ENCODE measurements at places on chromosomes 3 and 15.
A peak's percentile ranks its signal among the peaks of the same experiment; 100 is the strongest.

DNA sequence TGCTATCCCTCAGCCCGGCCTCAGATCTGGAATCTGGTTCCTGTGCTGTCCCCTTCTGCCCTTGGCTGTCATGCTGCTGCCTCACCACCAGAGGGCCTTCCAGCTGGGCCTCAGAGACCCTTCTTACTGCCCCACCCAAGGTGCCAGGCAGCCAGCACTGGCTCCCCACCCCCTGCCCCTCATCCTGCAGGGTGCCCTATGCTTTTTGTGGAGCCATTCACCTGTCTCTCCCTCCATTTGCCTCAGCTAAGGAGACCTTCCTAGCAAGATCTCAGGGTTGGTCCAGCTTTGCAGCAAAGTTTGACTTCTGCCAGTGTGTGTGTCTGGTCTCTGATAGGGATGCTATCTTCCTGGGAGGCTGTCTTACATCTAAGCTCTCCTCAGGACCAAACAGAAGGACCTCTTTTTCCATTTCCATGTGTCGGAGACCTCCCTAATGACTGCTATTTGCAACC lies 1.9 kb upstream of the VWA5B2 start:
- DNase-seq, result no peak

GRCh38 chr3:124887177-124887931 lies at the start of gene ITGB5:
Gene ITGB5 (minus strand): TSS chr3:124887365. CDS start chr3:124887000, 365 bp downstream.
- DNase-seq, result peak; percentile 29

GRCh38 chr15:38853608-38854007 lies 289.0 kb upstream of the RASGRP1 start:
- peak; percentile 24 for DNase-seq

DNA sequence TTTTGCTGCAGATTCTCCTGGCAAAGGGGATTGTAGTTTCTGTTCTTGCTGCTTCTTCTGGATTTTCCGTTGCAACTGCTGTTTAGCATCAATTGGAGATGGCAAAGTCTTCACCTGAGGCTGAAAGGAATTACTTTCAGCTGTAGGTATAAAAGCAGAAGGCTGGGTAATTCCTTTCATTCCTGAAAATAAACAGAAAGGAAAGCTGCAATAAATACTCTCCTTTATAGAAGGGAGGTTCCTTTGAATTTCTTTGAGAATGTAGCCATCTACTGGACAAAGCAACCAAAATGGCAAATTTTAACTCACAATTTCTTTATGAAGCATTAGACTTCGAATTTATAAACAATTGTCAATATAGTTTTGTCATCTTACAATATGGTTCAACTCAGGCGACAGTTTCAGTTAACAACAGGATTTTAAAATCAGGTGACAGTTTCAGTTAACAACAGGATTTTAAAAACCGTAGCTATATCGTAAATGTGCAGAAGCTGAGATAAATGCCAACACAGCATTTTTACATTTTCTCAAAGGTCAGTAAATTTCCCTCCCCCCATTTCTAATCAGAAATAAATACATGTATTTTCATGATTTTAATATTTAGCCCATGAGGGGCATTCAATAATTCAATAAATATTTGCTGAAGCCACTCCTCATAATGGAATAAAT lies 104.9 kb upstream of the NEDD4 start:
- DNase-seq, result no peak

GRCh38 chr15:36769098-36769497 lies 189.7 kb downstream of the CDIN1 start:
- DNase-seq, result no peak

DNA sequence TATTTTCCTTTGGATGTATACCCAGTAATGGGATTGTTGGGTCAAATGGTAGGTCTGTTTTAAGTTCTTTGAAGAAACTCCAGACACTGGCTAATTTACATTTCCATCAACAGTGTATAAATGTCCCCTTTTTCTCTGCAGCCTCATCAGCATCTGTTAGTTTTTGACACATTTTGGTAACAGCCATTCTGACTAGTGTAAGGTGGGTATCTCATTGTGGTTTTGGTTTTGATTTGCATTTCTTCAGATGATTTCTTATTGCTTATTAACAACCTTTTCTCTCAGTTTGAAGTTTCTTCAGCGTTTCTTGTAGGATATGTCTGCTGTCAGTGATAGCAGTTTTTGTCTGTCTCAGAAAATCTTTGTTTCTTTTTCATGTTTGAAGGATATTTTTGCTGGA lies 15.4 kb downstream of the GALK2 start:
- DNase-seq, result no peak

DNA sequence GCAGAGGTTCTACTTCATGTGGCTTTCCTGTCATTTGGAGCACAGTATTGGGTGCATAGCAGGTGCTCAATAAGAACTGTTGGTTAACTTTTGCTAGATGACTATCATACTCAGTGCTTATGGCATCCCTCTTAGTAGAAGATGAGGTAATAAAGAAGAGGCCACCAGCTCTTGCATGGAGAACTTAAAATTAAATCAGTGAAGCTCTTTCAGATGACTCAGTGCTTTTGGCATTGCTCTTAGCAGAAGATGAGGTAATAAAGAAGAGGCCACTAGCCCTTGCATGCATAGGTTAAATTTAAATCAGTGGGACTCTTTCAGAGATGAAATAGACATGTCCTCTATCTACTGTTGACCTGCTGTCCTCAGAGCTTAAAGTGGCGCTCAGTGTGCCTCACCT lies 109.4 kb upstream of the FGF7 start:
- no peak for DNase-seq

DNA sequence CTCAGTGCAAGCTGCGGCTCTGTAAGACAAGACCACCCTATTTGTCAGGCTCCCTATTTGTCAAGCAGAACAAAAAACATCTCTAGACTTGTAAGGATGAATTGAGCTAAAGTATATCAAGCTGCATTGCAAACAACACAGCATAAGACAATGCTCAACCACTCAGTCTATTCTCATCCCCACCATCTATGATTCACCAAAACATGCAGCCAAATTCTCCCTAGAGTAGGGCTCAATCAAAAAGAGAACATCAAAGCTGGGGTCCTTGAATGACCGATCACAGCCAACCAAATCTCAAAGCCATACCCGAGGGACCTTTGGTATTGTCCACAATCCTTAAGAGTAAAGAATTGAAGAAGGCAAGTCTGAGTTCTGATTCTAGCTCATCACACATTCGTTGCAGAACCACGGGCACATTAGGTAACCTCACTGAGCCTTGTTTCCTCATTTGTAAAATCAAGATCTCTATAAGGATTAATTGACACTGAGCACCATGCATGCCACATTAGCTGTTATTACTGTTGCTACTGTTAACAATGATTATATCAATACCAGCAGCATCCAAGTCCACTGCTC lies 31.2 kb downstream of the RFTN1 start:
- no peak for DNase-seq

- DNase-seq, result no peak
Measured at GRCh38 chr15:49984436-49984835, 134.6 kb downstream of the ATP8B4 start.

DNA sequence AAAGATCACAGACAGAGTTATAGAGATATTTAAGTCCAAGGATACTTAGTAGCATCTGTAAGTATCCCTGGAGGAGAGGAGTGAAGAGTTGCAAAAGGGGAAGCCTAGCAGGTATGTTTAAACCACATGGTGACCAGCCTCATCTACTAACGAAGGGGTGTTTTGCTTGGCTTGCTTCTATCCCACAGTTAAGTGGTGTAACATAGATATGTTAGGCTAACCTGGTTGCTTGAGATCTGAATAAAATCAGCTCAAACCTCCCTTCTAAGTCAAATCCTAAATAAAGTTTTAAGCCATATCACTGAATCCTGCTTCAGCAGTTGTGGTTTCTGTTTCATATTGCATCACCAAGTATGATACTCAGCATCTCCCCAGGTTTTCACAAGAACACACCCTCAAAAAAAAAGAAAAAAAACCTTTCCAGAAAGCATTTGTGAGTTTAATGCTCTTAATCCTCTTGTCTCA lies 880.2 kb downstream of the ROBO1 start:
- DNase-seq, result no peak

- DNase-seq, result no peak
Measured at GRCh38 chr3:183734750-183735494, 37.3 kb downstream of the YEATS2 start.

- DNase-seq, result no peak
Measured at GRCh38 chr3:127632035-127632820, 3.2 kb downstream of the PODXL2 start.

- no peak for DNase-seq
Measured at GRCh38 chr3:54905920-54906319, 21.9 kb downstream of the LRTM1 start.

DNA sequence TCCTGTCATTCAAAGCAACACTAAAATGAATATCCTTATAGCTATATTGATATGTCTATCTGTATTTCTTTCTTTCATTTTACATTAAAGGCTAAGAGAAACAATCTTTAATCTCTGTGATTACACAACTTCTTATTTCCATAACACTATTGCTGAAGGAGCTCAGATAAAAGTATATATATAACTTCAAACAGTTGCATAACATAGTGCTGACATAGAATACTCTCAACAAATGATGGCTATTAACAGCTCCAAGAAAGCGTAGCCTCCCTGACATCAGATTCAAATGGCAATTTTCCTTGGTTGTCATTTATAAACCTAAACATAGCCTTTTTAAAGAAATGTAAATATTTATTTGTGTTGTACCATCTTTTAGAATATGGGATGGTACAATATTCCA lies 116.6 kb upstream of the PTPRG start:
- no peak for DNase-seq

GRCh38 chr3:51279448-51279847 lies 105.6 kb upstream of the MANF start:
- no peak for DNase-seq

DNA sequence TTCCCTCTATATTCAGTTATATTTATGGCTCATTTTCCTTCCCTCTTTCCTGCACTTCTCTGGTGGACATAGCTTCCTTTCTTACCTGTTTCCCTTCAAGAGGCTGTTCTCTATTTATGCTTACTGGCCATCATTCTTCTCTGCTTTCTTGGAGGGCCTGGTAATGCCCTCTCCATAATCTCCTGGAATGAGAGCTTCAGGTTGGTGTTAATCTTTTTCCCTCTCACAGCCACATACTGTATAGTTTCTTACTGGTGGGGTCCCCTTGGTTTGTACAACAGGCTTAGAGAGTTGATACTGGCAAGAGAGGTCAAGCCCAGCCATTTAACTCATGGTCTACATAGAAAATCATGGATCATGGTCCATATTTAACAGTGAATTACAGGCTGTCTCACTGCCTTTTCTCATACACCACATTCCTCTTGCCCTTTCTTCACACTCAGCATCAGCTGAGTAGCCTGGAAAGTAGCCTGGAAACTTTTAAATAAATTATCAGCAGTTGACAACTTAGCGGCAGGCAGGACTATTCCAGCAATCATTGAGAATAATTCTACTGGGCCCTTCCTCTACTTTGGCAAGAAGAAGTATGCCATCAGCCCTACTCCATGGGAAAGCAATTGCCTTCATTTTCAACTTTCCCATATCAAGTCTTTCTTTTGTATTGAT lies 38.0 kb upstream of the DPH6 start:
- no peak for DNase-seq

DNA sequence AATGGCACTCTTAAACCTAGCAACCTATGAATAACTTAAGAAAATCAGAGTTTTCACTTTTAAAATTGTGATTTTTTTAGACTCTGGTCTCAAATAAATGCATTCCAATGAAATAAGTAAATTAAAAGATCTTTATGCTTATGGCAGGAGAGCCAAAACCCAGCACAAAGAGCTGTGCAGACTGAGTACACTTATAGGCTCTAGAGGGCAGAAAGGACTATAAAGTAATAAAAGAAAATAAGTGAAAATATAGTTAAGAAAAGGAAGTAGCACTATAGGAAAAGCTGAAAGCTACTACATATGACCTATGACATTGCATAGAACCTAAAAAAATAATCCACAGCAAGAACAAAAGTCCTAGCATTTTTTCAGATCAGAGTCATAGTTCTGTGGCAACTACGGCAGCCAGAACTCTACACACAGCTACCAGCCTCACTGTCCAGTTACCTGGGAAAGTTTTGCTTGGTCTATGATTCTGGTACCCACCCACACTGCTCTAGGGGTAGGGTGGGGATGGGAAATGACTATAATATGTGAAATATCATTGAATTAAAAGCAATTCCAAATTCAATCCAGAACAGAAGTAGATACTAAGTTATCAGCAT lies 30.5 kb downstream of the CLASP2 start:
- no peak for DNase-seq

GRCh38 chr15:61639491-61639890 lies 410.4 kb upstream of the RORA start:
- DNase-seq, result no peak

GRCh38 chr3:184348057-184348382 lies 10.6 kb downstream of the FAM131A start:
- DNase-seq, result no peak

GRCh38 chr3:57065588-57065987 lies 5.1 kb downstream of the SPATA12 start:
- peak; percentile 51 for DNase-seq

DNA sequence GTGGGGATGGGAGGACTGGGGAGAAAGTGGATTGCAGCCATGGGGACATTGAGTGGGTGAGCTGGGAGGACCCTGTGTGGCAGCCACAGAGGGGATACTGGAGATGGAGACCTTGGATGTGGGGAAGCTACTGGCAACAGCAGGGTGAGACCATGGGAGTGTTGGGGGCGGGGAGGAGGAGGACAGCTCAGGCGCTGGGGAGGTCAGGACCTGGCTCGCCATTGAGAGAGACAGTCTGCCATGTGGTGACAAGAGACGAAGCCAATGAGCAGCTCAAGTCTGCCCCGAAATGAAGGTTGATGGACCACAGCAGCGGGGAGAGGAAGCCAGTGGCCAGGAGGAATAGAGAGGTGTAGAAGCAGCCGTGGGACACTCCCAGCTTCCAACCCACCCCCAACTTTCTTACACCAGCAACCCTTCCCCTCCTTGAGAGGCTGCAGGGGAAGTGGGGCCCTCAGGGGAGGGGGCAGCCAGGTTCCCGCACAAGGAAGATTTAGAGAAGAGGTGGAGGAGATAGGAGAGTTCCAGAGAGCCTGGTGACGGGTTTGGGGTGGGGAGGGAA lies 118.1 kb downstream of the ASB7 start:
- DNase-seq, result no peak

DNA sequence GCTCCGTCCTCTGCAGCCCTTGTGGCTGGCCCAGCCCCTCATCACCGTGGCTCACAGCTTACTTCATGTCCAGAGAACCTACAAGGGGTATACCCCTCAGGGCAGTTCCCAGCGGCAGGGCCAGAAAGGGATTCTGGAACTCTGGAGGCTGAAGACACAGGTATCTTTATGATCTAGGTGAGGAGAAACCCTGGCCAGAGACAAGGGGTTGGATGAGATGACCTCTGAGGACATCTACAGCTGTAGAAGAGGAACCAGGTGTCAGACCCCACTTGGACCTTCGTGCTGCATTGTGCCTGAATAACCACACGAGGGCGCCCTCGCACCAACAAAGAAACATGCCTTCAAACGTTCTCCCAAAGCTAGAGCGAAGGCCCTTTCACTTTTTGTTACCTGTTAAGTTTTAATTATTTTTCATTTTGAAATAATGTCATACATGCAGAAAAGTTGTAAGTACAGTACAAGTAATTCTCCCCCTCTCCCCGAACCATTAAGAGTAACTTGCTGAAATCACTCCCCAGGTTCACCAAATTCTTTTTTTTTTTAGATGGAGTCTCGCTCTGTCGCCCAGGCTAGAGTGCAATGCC lies 118.7 kb upstream of the SMAD3 start:
- DNase-seq, result peak; percentile 49

- DNase-seq, result no peak
Measured at GRCh38 chr3:170636400-170636973, 50.6 kb upstream of the SLC7A14 start.
